Effector CD8-positive, alpha-beta T cell (primary cell): ENCODE measurements at places on chromosomes 5 and 9.
A peak's percentile ranks its signal among the peaks of the same experiment; 100 is the strongest.

GRCh38 chr9:127496974-127497373 lies 45.7 kb downstream of the LRSAM1 start:
- no peak for DNase-seq

DNA sequence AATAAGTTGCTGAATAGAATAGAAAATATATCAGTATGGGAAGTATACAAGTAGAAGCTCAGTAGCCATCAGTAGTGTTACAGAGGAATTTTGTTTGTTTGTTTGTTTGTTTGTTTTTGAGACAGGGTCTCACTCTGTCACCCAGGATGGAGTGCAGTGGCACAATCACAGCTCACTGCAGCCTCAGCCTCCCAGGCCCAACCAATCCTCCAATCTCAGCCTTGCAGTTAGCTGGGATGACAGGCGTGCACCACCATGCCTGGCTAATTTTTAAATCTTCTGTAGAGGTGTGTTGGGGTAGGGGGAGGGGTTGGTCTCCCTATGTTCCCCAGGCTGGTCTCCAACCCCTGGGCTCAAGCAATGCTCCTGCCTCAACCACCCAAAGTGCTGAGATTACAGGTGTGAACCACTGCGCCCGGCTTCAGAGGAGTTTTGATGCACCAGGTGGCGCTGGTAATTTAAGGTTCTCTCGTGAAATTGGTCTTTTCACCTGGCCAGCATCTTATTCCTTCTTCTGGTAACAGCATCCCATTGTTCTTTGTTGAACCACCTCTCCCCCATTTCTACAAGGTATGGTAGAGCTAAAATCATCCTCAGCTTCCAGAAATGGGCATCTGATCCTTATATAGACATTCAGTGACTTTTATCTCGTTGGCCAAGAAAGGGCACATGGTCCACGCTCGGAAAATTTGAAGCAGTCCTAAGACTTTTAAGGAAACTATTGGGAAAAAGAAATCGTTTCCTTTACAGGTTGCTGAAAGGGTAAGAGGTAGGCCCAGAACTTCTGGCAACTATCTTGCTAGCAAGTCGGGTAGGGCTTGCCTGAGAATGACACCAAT lies 157.1 kb downstream of the ARRDC3 start:
- DNase-seq, result peak; percentile 19

DNA sequence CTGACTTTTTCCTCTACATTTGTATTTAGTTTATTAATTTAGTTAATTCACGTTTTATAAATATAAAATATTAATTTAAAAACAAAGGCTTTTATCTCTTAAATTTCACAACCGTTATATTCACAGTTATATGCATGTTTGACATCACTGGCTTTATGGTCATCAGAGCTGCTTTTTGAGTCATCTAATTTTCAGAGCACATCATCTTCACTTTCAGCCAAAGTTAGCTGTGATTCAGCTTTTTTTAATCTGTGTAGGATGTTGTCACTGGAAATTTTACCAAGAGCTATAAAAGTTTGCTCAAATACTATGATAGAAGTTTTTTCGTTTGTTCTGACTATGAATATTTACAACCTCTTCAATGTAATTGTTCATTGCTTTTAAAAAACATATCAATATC lies 12.4 kb downstream of the CDC37L1 start:
- DNase-seq, result no peak

GRCh38 chr5:128749136-128749898 lies 211.3 kb upstream of the FBN2 start:
- no peak for DNase-seq

DNA sequence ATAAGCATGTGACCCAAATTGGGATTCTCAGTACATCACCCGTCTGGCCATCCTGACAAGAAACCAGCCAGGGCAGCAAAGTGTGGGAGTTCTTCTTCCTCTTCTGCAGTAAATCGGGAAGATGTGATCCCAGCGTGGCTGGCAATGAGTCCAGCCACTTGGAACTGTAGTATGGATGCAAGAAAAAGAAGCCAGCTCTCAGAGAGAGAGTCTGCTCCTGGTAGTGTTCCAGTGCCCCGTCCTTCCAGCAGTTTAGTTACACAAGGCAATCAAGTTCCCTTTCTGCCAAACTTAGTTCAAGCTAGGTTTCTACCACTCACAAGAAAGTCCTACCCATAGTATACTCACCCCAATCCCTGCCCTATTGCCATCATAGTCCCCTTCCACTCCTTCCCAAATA lies 65.6 kb downstream of the CDK5RAP2 start:
- DNase-seq, result no peak

GRCh38 chr9:94826044-94826443 lies 99.5 kb downstream of the AOPEP start:
- no peak for DNase-seq

GRCh38 chr5:173915310-173916014 lies 27.3 kb downstream of the CPEB4 start:
- DNase-seq, result no peak
